GM13976 (cell line): ENCODE measurements at places on chromosomes 4 and X.

- no peak for DNase-seq
Measured at GRCh38 chr4:143352720-143353119, 16.0 kb downstream of the GAB1 start.

DNA sequence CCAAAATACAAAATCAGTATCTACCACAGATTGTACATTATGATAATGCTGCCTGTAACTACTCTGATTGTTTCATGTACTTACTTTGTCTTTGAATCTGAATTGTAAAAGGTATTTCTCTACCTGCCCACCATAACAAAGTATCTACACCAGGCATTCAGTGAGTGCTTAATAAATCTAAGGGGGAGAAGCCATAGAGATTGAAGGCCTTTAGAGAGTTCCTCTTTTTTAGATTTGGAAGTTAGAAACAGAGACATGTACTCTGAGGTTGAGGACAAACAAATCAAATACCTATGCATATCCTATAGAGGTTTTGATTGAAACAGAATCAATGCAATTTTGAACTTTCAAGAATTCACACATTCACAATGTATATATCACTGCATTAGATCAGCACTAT is 42.7 kb downstream of the SAT1 start:
- DNase-seq: no peak

DNA sequence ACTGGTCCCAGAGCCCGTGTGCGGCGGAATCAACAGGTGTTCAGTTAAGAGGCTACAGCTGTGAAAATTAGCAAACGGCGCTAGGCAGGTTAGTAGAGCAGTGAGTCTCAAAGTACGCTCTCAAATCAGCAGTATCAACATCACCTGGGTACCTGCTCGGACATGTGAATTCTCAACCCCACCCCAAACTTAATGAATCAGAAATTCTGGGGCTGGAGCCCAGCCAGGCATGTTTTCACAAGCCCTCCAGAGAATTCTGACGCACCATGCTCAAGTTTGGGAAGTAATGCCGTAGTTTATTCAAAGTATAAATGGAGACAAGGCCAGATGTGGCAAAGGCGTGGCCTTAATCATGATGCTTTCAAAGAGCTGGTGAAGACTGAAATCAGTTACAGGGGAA is 58.2 kb upstream of the PTCHD1 start:
- no peak for DNase-seq

GRCh38 chr4:85807247-85807950 is 332.4 kb downstream of the ARHGAP24 start:
- no peak for DNase-seq

- no peak for DNase-seq
Measured at GRCh38 chr4:86508436-86508835, 85.7 kb upstream of the PTPN13 start.

GRCh38 chrX:153635788-153636668 is 11.0 kb upstream of the DUSP9 start:
- no peak for DNase-seq

DNA sequence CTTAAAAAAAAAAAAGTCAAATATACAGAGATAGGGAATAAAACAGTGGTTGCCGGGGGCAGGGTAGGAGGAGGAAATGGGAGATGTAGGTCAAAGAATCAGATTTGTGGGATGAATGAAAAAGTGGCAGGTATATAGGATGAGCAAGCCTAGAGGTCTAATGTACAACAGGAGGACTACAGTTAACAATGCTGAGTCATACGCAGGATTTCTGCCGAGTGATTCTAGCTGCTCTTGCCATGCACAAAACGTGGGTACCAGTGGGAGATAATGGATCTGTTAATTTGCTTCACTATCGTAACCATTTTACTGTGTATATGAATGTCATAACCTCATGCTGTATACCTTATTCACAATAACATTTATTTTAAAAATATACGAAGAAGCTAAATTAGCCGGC is 10.7 kb upstream of the MTNR1A start:
- DNase-seq: no peak

DNA sequence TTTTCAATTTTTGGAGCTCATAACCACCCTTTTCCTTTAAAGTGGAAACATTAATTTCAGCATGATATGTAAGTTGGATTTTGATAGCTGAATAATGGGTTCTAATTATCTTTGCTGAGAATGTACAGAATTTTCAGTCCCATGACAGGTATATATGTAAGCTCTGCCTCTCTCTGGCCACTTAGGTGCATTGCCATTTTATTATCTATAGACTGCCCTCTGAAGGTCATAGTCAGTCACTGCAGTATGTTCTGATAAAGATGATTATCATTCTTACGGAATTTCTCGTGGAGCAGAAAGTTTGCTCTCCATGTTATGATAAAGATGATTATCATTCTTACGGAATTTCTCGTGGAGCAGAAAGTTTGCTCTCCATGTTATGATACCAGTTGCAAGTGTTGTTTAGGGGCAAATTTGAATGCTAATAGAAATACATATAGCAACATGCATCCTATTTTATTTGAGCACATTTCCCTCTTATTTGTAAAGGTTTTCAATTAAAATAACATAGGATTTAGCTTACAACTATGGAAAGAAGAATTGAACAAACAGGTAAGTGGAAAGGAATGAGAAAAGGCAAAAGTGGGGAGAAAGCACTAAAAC is 10.4 kb downstream of the AFP start:
- DNase-seq: peak; percentile 48

GRCh38 chrX:125210146-125210545 is 109.5 kb upstream of the TEX13C start:
- no peak for DNase-seq
